ENCODE measurements at places on chromosomes 16 and 17.

GRCh38 chr17:73393962-73394361, 82.2 kb upstream of the CDC42EP4 start:
- DNase-seq: no peak

DNA sequence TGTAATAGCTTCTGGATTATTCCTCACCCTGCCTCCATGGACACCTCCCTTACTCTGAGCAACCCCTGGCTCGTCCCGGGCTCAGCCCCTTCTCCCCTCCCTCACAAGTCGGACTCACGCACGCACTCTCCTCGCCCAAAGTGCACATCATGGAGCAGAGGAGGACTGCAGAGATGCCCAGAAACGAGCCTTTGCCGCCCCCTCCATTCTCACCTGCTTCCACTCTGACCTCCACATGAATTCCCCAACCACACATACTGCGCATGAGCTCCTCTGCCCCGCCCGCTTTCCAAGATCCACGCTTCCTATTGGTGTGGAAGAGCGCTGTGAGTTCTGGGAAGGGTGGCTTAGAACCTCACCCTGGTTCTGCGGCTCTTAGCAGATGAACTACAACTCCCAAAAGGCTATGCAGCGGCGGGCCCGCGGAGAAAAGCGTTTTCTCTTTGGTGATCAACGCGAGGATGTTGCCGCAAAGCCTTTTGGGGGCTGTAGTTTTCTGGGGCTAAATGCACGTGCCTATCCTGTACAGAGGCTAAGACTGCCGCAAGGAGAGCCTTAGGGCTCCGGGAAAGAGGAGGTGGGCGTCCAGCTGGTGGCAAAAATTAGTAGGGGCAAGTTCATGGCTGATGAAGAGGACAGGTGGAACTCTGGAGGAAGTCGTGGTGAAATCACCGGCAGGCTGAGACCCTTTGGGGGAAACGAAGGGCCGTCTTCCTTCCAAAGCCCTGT, at the start of gene PHB1:
Gene PHB1 (minus strand): TSS at position 261 of the 729 bp plus-strand sequence. CDS start 1,618 bp downstream, outside the sequence.
- DNase-seq: peak; percentile 86

GRCh38 chr17:76151896-76152454, 10.9 kb upstream of the FOXJ1 start:
- DNase-seq: no peak

DNA sequence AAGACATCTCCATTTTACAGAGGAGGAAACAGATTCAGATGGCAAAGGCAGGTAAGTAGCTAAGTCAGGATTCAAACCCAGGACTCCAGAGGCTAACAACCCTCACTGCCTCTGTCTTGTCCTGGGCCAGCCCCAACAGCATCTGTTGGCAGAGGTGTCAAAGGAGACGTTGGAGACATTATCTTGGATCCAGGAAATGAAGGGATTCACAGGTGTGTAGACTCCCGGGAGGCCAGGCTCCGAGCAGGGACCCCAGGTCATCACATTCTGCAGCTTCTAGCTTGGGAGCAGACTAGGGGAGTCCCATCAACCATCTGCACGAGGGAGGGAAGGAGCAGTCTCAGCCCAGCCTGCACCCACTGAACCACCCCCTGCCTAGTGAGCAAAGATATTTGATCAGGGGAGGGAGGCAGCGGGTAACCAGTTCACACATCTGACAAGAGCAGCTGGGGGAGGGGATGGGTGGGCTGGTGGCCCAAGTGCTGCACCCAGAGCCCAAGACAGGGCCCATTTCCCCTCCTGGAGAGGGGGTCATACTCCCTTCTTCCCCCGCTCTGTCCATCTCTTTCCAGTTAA, 1.0 kb upstream of the B9D1 start:
- no peak for DNase-seq

GRCh38 chr17:57713140-57713539, 32.0 kb downstream of the CCDC182 start:
- no peak for DNase-seq

- no peak for DNase-seq
These were observed 5.5 kb upstream of the PIEZO1 start for GRCh38 chr16:88790312-88791211.

DNA sequence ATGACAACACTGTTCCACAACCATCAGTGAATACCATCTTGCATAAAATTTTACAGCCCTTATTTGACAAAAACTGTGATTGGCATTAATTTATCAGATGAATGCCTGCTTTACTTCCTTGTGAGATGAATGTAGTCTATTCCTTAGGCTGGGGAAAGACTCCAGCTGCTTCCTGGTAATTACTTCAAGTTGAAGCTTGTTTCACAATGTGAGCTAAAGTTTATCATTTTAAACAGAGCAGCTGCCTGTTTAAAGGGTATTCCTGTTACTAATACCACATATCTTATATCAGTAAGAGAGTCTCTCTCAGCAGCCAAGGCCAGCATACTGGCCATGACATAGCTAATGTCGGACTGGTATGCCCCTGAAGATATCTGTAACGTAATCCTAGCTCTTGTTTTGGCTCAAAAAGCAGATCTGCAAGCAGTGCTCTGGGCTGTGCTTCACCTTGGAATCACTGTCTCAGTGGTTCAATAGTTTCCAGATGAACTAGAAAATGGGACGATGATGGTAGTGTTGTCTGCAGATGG, 13.2 kb upstream of the ARL2BP start:
- DNase-seq: no peak

GRCh38 chr16:11431915-11432465, 86.7 kb downstream of the RMI2 start:
- no peak for DNase-seq

- DNase-seq: no peak
These were observed 5.8 kb downstream of the NUP88 start for GRCh38 chr17:5413682-5414081.

GRCh38 chr17:78803186-78803845, 21.2 kb upstream of the CYTH1 start:
- DNase-seq: no peak

- no peak for DNase-seq
These were observed 252.8 kb upstream of the FOXF1 start for GRCh38 chr16:86257546-86257945.

Data from brain pericyte (primary cell).